Spinal cord (tissue), 10 donors: ENCODE measurements at places on chromosomes 4 and X. TPM values are rescaled to one million over a fixed set of nuclear protein-coding genes. Genes with fewer than 3 reads are reported as not detected.

The BCORL1 gene
- 13.8 TPM for polyA plus RNA-seq

The MAGEA10 gene
- polyA plus RNA-seq = 0.06 TPM

The SH2D1A gene
- 0.30 TPM for polyA plus RNA-seq

The ESX1 gene
- polyA plus RNA-seq = not detected

The SATL1 gene
- polyA plus RNA-seq = 1.5 TPM

The SPANXN3 gene
- polyA plus RNA-seq = not detected

The MRFAP1L1 gene
- 163 TPM for polyA plus RNA-seq

The FOXR2 gene
- not detected for polyA plus RNA-seq

The ZAR1 gene
- polyA plus RNA-seq = not detected

The POF1B gene
- polyA plus RNA-seq = 0.11 TPM

The SPANXC gene
- not detected for polyA plus RNA-seq

The PPP1R2C gene
- polyA plus RNA-seq = not detected

The TNIP3 gene
- 1.7 TPM for polyA plus RNA-seq

The LONRF3 gene
- polyA plus RNA-seq = 2.3 TPM

The TRPC3 gene
- polyA plus RNA-seq = 11.0 TPM

The PTTG2 gene
- not detected for polyA plus RNA-seq

The TEX11 gene
- polyA plus RNA-seq = 0.08 TPM

The TMEM31 gene
- polyA plus RNA-seq = not detected

The RAB9B gene
- polyA plus RNA-seq = 24.5 TPM

The TSPAN5 gene
- polyA plus RNA-seq = 93.9 TPM

The SH3RF1 gene
- 21.9 TPM for polyA plus RNA-seq

The APBB2 gene
- 82.2 TPM for polyA plus RNA-seq

The PRDM8 gene
- polyA plus RNA-seq = 49.6 TPM

The TMEM255A gene
- 46.6 TPM for polyA plus RNA-seq

The LUZP4 gene
- polyA plus RNA-seq = not detected

The F9 gene
- not detected for polyA plus RNA-seq

The ABCD1 gene
- 10.6 TPM for polyA plus RNA-seq

The C4orf51 gene
- not detected for polyA plus RNA-seq

The TKTL2 gene
- 0.19 TPM for polyA plus RNA-seq

The SPCS3 gene
- 60.3 TPM for polyA plus RNA-seq

The APELA gene
- polyA plus RNA-seq = not detected

The SLC6A14 gene
- not detected for polyA plus RNA-seq

The DNAAF6 gene
- 0.81 TPM for polyA plus RNA-seq

The USP26 gene
- polyA plus RNA-seq = not detected

The SPATA18 gene
- polyA plus RNA-seq = 5.3 TPM

The CFP gene
- 6.2 TPM for polyA plus RNA-seq

The ZCCHC13 gene
- polyA plus RNA-seq = not detected

The CCNB3 gene
- 1.0 TPM for polyA plus RNA-seq

The EIF1AX gene
- 102 TPM for polyA plus RNA-seq

The AREG gene
- polyA plus RNA-seq = not detected

The NPNT gene
- 9.6 TPM for polyA plus RNA-seq

The CLGN gene
- polyA plus RNA-seq = 9.6 TPM

The TCEAL7 gene
- 118 TPM for polyA plus RNA-seq

The MAGEA1 gene
- polyA plus RNA-seq = not detected

The GAGE12F gene
- polyA plus RNA-seq = not detected

The TCEAL1 gene
- 53.4 TPM for polyA plus RNA-seq

The PLXNB3 gene
- polyA plus RNA-seq = 132 TPM

The HSPA4L gene
- 23.9 TPM for polyA plus RNA-seq

The GIMD1 gene
- not detected for polyA plus RNA-seq

The SLC9B1 gene
- polyA plus RNA-seq = 3.4 TPM

The MSX1 gene
- polyA plus RNA-seq = 10.5 TPM

The GPRIN3 gene
- polyA plus RNA-seq = 9.8 TPM

The STATH gene
- not detected for polyA plus RNA-seq
